ENCODE measurements at places on chromosomes 5 and 9. TPM values are rescaled to one million over a fixed set of nuclear protein-coding genes. Genes with fewer than 3 reads are reported as not detected.
A peak's percentile ranks its signal among the peaks of the same experiment; 100 is the strongest.

DNA sequence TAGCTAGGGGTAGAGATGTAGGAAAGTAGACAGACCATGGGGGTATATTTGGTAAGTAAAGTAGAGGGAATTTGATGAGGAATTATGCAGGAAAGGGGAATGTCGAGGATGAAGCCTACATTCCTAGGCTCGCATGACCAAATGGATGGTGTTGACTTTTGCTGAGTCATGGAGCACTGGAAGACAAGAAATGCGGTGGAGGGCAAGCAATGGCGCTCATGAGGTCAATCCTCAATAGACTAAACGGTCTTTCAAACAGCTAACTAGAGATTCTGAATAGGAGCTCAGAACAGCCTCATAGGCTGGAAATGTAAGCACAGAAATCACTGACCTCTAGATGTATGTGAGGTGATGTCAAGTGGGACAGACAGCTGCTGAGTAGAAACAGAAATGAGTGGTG is 50.7 kb upstream of the FST start:
- DNase-seq: no peak

GRCh38 chr5:155307229-155307628 is 293.7 kb downstream of the KIF4B start:
- DNase-seq: no peak

FAT2 gene
- total RNA-seq: 0.05 TPM

DNA sequence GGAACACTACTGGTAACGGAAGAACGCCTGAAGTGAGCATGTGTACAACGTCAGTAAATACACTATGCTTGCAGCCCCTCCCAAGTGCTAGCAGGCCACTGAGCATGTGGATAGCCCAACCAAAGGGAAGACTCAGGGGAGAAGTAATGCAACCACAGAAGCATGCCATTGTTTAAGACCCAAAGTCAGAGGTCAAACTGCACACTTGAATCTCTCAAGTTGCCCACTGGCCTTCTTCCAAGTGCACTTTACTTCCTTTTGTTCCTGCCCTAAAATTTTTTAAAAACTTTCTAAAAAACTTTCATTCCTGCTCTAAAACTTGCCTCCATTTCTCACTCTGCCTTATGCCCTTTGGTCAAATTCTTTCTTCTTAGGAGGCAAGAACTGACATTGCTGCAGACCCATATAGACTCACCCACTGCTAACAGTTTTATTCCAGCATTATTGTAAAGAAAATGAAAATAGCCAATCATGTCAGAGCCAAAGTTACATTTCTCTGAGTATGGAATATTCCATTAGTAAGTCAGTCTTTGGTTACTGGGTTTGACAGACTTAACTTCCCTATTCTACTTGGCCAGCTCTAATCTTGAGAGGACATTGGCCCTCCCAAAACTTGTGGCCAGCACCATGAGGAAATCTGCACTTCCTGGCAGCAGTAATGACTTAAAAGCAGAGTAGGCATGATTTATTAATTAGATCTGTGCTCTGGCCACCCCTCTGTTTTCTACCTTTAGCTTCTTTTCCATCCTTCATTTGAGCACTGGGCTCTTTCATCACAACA is 76.9 kb downstream of the TSSK1B start:
- no peak for DNase-seq

GRCh38 chr9:22010866-22011625 is 1.9 kb upstream of the CDKN2B start:
- DNase-seq: no peak

DNA sequence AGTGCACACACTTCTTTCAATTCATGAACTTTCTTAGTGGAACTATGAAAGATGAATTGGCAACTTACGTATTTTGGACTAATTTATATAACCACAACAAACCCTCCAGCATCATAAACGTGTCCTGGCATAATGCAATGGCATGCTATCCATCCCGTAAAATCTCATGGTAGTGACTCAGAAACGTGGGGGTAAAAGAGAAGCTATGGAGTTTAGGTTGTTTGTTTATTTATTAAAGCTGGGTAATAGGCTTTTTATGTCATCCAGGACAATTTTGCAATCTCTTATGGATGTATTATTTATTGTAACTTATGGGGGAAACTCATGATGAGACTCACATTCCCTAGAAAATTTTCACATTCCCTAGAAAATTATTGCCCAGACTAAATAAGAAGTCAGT is 106.3 kb downstream of the GDA start:
- DNase-seq: no peak

GRCh38 chr9:4137234-4137633 is 162.6 kb downstream of the GLIS3 start:
- peak; percentile 85 for DNase-seq

- DNase-seq: no peak
Measured at GRCh38 chr9:111076519-111076918, 38.2 kb upstream of the LPAR1 start.

FBN2 gene
- 0.42 TPM for total RNA-seq

DNA sequence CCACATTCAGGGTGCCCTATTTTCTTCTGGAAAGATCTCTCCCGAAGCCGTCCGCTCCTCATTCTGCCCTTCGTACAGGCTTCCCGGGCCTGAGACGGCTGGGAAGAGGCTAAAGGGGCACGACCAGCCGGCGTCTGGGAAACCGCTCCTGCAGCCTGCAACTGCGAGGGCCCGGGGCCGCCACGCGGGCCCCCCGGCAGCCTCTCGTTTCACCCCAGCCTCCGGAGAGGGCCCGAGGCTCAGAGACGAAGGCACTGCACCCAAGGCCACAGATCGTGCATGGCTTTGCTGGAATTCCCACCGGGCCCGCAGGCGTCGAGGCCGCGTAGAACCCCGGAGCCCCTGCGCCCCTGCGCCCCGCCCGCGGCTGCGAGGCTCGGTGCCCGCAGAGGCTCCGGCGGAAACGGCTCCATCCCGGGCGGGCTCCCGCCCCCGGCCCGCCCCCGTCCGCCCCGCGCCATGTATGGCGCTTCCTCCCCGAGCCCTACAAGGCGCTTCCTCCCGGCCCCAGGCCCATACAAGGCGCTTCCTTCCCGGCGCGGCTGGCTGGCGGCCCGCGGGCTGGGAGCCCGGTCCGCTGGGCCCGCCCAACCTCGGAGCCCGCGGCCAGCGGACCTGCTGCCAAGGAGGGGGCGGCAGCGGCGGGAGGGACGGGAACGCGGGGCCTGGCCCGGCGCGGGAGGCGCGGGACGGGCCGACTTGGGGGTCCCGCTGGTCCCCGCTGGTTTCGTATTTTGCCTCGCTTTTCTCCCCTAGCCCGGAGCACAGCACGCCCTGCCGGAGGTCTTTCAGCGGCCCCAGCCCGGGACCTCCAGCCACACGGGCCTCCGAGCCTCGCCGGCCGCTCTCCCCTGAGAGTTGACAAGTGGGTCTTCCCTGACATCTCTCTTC is 26.6 kb downstream of the EGR1 start:
- DNase-seq: peak; percentile 60

PCDHGC3 gene
- 1.2 TPM for total RNA-seq

GRCh38 chr9:93376411-93376810 is 75.1 kb upstream of the FAM120A start:
- DNase-seq: no peak

NTNG2 gene
- total RNA-seq: 2.5 TPM

PPP3R2 gene
- total RNA-seq: not detected

GRCh38 chr9:5908918-5909317 is 18.2 kb downstream of the MLANA start:
- DNase-seq: no peak

IL4 gene
- not detected for total RNA-seq

DNA sequence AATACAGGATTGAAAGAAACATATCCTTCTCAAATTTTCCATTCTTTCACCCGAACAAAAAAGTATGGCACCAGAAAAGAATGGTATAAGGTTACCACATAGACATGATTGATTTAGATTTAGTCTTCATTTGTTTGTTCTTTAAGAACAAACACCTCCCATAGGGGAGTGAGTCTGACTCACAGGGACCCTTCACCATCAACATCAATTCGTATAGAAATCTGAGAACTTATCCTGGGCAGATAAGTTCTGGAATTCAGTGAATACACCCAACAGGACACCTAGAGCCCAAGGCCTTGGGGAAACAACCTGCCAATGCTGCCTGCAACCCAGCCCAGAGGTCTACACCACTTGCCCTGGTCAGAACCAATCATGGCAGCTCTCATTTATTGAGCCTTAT is 46.2 kb downstream of the LHFPL2 start:
- no peak for DNase-seq

GRCh38 chr9:135726138-135726853 is 24.3 kb downstream of the KCNT1 start:
- DNase-seq: no peak

DNA sequence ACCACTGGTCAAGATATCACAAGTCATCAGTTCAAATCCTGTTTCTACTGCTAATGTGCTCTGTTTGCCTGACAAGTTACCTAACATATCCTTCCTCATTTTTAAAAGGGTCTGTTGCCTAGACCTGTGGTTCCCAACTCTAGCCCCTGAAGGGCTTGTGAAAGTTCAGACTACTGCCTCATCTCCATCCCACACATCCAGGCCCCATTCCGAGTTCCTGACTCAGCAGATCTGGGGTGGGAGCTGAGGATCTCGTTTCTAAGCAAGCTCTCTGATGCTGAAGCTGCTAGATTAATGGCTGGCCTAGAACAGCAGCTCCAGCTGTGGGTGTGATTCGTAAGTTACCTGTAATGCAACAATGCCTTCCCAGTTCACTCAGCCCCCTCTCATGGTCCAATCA is 32.5 kb downstream of the S1PR3 start:
- DNase-seq: no peak

GRCh38 chr9:119763260-119763659 is 394.0 kb upstream of the BRINP1 start:
- no peak for DNase-seq

DNA sequence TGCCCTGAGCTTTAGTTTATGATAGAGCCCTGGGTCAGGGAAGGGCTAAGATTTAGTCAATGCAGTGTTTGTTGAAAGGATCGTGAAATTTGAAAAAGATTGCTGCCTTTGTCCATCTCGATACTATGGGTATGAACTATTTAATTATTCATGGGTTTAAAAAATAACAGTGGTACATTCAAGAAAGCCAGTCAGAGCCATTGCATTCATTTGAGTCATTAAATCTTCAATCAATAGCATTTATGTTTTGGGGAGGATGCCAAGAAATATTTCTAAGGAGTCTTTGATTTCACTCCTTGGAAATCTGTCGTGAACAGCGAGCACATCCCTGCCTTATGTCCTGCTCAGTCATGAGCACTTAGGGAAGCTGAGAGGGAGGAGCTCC is 54.4 kb upstream of the LRRTM2 start:
- DNase-seq: no peak

DNA sequence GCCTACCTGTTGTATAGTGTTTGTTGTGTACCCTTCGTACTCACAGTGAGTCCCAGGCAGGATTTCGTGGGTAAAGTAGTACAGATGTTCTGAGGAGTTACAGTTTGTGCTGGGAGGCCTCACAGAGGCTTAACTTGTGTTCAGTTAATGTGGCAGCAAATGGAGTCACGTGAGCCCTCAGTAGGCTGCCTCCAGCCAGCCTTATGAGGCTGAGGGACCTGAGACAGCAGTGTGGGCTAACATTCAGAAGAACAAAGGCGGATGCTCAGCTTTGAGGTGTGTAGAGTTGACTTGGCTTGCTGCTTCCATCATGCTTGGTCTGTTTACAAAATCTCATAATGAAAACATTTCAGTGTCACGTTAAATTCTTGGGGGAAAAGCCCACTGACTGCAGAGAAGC is 118.1 kb downstream of the TRIO start:
- DNase-seq: no peak

MEF2C gene
- total RNA-seq: 13.0 TPM

GRCh38 chr5:169970339-169970738 is 10.0 kb downstream of the INSYN2B start:
- DNase-seq: no peak

- no peak for DNase-seq
Measured at GRCh38 chr5:134098690-134099089, 15.8 kb upstream of the TCF7 start.

- no peak for DNase-seq
Measured at GRCh38 chr9:1353291-1353690, 303.1 kb downstream of the DMRT2 start.

DNA sequence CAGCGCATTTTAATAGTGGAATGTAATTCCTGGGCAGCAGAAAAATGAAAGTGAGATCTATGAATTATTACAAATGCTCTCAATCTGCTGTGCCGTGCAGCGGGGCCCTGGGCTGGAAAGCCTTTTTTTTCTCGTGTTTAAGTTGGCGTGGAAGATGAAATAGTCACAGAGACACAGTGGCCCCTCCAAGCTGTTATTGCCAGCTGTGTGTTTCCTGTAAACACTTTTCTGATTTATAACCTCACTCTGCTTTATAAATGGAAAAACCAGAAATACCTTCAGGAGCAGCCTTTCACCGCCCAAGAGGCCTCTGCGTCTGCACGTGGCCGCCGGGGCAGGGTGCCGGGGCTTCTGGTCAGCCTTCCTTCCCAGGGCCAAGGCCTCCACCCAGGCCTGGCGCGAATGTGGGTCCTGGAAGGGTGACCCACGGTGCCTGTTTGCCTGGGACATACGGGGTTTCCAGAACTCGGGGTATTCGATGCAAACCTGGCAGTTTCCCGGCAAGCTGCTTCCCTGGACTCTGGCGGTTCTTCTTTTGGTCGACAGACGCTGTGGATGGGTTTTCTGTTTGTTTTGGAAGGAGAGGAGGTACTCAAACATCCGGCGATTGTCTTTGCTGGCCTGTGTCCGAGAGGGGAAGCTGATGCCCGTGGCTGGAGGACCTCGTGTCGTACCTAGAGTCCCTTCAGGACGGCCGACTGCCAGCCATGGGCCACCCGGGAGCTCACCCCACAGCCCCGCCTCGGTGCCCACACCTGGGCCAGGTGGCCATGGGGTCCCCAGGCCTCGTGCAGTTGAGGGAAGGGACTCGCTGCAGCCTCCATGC is 256.7 kb downstream of the PARP8 start:
- no peak for DNase-seq

Measured in HCT116 (cell line).